ENCODE measurements at places on chromosomes 1 and 21.

GRCh38 chr1:177286396-177286795 is 115.6 kb downstream of the BRINP2 start:
- no peak for DNase-seq

DNA sequence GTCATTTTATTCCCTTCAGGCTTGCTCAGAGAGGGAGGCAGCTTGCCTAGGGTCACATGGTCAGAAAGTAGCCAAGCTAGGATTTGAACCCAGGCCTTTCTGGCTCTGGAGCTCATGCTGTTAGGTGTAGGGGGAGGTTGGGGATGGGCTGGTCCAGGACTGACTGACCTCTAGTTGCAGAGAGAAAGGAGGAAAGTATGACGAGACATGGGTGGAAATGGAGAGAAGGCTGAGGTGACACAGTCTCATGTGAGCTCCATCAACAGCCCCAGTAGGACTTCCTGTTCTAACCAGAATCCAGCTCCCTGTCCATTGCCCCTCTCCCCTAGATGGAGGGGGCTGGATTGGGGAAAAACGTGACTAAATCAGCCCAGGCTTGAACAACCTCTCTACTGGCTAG is 15.5 kb upstream of the SYNC start:
- no peak for DNase-seq

GRCh38 chr1:75203415-75204277 is 69.5 kb downstream of the LHX8 start:
- no peak for DNase-seq

DNA sequence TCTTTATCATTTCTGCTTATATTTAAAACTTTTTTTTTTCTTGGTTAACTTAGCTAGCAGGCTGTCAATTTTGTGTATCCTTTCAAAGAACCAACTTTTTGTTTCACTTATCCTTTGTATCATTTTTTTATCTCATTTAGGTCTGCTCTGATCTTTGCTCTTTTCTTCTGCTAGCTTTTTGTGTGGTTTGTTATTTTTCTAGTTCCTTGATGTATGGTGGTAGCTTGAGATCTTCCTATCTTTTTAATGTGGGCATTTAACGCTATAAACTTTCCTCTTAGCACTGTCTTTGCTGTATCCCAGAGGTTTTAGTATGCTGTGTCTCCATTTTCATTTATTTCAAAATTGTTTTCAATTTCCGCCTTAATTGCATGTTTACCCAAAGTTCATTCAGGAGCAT is 36.5 kb downstream of the FOXJ3 start:
- DNase-seq, result no peak

- no peak for DNase-seq
Measured at GRCh38 chr1:68516066-68516465, 19.2 kb upstream of the DEPDC1 start.

DNA sequence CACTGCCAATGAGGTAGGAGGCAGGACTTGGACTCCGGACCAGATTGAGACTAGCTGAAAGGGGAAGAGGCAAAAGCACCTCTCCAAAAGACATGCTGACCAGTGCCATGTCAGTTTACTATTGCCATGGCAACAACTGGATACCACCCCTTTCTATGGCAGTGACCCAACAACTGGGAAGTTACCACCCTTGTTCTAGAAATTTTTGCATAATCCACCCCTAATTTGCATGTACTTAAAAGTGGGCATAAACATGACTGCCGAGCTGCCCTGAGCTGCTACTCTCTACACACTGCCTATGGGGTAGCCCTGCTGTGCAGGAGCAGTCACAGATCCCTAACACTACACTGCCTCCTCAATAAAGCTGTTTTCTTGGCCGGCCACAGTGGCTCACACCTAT is 19.0 kb upstream of the SLC6A9 start:
- no peak for DNase-seq

DNA sequence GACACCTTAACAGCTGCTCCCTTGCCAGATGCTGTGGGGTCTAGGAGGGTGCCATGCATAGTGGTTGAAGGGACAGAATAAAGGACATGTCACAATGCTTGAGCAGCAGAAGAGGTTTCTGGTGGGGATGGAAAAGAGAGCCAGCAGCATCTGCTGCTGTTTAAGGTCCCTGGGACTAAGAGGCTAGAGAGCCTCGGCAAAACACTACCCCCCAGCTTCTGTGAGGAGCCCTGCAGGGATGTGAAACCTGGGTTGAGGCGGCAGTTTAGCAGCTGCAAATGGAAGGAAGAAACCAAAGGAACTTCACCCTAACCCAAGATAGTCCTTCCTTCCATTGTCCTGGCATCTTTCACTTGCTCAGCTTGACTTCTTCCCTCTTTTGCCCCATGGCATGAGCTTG is 39.4 kb downstream of the PLXNA2 start:
- DNase-seq, result no peak

GRCh38 chr1:7341145-7341905 is 429.8 kb upstream of the VAMP3 start:
- no peak for DNase-seq

GRCh38 chr1:168497376-168497950 is 46.3 kb downstream of the XCL2 start:
- no peak for DNase-seq

DNA sequence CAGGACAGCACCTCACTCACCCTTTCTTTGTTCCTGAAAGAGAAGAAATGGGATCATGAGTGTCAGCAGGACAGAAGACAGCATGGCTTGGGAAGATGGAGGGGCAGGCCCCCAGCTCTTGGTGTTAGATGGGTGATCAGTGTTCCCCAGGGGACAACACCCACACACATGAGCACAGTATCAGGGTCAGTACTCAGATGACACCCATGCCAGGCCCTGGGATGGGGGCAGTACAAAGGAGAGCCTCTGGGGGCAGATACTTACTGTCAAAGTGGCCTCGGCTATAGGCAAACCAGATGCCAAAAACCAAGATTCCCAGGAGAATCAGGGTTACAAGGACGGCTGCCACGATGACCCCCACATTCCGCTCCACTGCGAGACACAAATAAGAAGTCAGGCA is 21.6 kb downstream of the F11R start:
- no peak for DNase-seq

DNA sequence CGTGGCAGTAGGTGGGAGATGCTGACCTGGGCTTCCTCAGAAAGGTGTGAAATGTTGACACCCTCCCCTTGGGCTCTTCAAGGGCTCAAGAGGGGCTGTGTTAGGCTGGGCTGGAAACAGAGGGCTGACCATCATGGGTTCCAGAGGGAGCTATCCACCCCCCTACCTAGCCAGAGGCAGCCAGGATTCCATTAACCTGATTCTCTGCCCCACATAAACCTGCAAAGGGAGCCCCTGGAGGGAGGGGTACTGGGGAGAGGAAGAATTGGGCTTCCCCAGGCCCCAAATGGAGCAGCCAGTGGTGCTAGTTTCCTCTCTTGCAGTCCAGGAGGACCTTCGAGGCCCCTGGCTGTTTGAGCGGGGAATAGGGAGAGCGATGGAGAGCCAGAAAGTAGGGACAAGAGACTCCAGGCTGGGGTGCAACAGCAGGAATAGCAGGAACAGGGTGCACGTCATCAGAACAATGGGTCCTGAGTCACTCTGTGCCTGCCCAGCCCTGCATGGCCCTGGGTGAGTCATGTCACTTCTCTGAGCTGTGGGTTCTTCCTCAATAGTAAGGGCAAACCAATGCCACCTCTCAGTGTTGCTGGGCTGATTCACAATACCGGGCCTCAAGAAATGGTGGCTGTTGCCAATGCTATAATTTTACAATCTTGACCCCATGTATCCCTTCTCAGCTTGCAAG is 121.2 kb downstream of the EPHB2 start:
- DNase-seq, result no peak

GRCh38 chr1:2429780-2430591 is 17.6 kb upstream of the PEX10 start:
- DNase-seq, result no peak

DNA sequence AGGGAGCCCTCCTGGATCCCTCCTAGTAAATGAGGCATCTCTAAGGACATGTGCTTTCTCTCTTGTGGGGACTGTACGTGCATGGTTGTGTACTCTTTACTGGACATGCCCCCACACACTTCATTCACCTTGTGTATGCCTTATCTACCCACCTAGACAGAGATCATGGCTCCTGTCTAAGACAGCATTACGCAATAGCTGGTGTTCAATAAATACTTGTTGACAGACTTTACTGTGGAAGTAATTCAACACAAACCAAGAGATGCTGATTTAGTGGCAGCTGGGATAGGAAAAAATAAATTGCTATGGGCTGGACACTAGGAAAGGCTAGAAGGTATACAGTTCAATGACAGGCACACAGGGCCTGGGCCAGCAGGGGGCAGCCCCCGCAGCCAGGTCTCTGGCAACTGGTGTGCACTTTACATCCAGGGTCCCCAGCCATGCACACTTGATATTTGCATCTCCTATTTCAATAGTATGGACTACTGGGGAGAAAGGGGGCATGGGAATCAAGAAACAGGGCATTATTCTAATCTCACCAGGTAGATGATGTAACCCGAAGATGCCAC is 24.2 kb downstream of the TRABD2B start:
- no peak for DNase-seq

DNA sequence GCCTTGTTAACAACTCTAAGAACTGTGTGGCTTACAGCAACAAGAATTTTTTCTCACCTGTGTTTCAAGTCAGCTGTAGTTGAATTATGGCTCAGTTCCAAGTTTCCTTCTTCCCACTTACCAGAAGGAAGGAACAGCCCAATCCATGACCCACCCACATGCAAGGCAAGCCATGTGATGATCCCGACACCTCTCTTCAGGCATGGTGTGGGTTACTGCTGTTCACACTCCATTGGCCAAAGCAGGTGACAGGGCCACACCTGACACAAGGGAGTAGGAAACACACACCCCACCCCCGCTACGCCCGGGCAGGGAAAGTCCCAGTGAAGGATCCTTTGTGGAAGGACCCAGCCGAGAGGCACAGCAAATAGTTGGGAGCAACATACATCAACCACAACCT is 36.3 kb downstream of the KCNJ15 start:
- no peak for DNase-seq

Measured in stimulated activated CD4-positive, alpha-beta T cell treated with anti-CD3 and anti-CD28 coated beads, TNF-alpha, amount 100 ng/mL, for 24 hours (primary cell).